ENCODE measurements at places on chromosomes 3 and 15.

GRCh38 chr3:72035606-72036005 lies 250.7 kb upstream of the PROK2 start:
- DNase-seq = no peak

GRCh38 chr3:22735373-22735772 lies 467.8 kb upstream of the UBE2E2 start:
- DNase-seq = no peak

DNA sequence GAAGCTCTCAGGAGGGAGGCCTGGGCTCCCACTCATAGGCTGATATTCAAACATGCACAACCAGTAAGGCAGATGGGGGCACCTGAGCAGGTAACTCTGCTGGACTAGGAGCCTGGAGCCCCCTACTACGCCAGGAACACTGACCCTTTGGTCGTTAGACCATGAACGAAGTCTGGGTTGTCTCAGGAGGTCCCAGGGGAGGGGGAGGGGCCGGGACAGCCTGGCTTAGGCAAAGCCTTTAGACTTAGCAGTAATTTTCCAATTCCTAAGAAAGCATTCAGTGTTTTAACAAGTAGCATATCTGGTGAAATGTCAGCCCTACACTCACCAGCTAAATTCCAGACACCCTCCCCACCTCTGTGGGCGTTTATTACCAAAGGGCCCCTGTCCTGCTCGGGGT lies 67.4 kb upstream of the ST8SIA2 start:
- DNase-seq = no peak

DNA sequence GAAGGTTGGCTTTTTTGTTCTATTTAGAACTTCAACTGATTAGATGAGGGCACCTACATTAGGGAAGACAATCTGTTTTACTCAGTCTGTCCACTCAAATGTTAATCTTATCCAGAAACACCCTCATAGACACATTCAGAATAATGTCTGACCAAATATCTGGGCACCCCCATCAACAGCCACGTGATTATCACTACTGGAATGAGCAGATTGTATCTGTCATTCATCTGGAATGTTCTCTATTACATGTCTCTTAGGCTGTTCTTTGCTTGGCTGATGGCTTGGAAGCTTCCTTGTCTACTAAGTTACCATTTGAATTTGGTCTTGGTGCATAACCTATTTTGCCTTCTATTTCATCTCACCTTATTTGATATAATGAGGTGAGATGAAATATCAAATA lies 15.7 kb upstream of the LRRC58 start:
- peak; percentile 47 for DNase-seq

GRCh38 chr15:67807836-67808235 lies 17.5 kb upstream of the SKOR1 start:
- no peak for DNase-seq

- DNase-seq = peak; percentile 90
Measured at GRCh38 chr3:170614214-170614966, 28.5 kb upstream of the SLC7A14 start.

- DNase-seq = no peak
Measured at GRCh38 chr15:81101894-81102815, 31.9 kb upstream of the CFAP161 start.

DNA sequence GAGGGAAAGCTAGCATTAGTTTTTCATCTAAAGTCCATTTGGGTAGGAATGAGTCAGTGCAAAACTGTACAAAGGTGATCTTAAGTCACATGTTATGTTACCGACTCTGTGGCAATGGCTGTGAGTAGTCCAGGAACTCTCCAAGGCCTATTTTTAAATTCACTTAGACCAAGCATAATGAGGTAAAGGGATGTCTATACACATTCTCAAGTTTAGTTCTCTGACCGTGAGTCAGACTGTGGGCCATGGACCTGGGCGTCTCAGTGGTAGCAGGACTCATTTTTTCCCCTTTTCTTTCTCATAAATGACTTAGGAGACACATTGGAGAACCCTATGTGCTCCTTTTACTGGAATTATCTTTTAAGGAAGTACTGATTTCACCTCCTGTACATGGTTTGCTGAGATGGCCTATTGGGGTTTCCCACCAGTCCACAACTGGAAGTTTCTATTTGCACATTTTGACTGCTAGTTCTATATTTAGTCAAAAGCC lies 488.7 kb upstream of the TPRG1 start:
- peak; percentile 66 for DNase-seq

- DNase-seq = no peak
Measured at GRCh38 chr3:19148768-19149091, 420 bp downstream of the KCNH8 start.

GRCh38 chr3:97827741-97828471 lies 6.1 kb downstream of the CRYBG3 start:
- DNase-seq = no peak

DNA sequence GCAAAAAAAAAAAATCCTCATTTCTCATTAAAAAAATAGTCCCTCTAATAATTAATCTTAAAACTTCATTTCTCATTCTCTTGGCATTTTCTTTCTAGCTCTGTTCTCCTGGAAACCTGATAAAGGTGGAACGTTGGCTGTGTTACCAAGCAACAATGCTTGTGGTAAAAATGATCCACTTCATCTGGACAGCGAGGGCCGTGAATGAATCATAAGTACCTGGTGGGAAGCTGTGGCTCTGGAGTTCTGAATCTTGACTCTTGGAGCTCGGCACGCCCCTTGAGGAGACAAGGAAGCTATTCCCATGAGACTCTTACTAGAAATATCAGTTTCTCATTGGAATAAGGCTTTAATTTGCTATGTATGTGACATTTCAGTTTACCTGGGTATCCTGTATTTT lies 32.5 kb downstream of the BCL2L10 start:
- no peak for DNase-seq

DNA sequence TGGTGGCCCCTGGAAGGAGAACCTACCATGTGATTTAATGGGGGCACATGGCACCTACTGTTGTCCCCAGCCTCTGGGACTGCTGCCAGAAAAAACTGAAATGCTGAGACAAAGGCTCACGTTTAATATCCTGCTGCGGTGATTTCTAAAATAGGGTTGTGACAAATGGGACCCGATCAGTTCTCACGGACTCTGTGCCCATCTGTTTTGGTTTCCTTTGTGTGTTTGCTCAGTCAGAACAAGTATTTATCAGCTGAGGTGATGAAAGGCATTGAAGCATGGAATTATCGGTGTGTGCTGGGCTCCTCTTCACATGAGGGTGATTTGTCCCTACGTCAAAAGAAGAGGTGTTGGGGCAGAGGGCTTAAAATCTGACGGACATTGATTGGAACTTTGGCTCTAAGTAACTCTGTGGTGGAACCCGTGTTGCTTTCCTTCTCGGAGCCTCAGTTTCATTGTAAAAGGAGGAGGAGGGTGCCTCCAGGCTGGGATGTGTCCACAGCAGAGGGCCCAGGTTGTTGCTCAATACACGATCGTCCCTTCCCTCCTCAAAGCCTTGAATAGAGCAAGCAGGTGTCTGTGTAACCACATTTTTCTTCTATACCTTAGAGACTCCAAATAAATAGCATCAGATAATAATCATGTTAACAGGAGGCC lies 283.3 kb upstream of the RGMA start:
- DNase-seq = no peak

DNA sequence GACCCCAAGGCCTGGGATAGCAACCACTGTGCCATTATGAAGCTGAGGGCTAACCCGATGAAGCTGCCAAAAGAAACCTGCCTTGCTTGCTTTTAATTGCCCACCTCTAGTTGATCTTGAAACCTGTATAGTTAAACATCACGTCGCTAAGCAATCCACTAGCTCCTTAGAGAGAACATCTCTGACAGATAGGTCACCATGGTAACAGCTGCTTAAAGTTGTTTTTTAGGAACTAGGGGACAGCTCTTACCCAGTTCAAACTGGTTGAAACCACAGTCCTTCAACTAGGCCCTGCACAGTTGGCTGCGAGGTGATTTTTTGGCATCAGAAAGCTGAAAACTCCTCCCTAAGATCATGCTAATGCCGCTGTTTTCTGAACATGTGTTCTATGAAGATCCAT lies 135.7 kb downstream of the EBLN2 start:
- DNase-seq = no peak

DNA sequence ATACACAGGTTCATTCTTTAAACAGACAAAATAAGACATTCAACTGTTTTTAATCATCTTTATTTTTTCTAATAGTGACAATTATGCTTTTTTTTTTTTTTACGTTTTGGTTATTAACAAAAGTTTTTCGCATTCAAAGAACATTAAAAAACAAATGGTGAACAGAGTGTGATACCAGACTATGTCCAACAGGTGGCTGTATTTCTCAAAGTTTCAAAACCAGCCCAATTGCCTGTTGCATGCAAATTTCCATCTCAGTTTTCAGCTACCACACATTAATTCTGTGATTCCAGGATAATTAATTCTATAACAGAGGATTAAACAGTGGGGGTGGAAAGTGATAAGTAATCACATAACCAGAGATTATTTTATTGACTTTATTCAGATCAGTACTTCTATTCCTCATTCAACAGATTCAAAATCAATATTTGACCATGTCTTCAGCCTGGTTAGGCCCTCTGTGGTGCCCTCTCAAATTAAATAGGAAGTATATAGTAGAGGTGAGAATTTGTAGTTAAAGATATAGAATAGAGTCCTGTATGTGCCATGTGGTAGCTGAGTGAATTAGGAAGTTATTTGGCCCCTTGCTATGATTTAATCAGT lies 122.2 kb upstream of the DCBLD2 start:
- peak; percentile 53 for DNase-seq

- peak; percentile 59 for DNase-seq
Measured at GRCh38 chr15:58528188-58528870, 96.5 kb downstream of the LIPC start.

DNA sequence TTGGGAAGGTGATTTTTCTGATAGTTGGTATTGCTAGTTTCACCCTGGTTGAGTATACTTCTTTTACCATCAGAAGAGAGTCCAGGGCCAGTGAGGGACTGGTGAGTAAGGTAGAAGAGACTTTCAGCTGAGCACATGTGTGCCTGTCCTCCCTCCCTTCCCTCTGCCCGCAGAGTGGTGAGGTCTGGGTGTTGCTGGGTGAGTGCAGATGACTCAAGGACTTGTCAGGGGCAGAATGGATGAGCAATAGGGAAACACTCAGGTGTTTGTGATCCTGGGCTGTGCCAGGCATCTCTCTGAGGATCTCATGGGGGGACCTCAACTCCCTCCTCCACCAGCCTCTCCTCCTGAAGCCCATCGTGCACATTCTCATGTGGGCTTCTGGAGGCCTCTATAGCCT lies 76.0 kb upstream of the GSK3B start:
- peak; percentile 66 for DNase-seq
